ENCODE measurements at places on chromosomes 3 and 15.

DNA sequence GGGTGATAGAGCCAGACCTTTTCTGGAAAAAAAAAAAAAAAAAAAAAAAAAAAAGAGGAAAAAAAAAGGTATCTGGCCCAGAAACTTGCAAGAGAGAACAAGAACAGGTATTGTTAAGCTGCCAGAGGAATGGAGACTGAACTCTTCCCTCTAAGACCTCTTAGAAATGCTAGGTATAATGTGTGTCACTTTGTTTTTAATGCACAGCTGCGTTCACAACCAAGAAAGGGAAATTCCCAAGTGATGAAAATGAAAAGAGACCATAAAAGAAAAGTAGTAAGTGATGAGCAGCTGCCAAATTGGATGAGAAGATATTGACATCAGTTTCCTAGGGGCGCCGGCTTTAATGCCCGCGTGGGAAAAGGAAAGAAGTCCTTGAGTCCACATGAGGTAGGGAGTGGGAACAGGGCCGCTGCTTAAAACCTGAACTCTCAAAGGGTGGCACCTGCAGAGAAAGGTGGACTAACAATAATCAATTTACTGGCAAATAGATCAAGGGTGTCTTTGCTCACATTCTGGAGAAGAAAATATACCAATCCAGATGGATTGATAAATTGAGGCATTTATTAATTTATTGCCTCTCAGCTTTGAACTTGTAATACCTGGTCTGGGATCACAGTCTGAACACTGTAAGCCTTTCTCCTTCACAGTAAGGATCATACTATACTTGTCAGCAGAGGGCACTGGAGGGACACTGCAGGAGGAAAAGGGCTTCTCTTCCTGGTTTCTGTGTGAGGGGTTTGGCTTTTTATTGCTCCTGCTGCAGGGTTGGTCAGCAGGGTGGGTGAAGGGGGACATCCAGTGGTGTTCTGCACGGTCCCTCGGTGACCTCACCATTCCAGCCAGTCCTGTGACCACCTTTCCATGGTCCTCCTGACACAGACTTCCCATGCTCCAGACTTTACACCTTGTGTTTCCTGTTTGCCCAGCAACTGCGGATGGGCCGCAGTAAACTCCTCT lies 131.6 kb downstream of the AQP9 start:
- ATAC-seq, result peak; percentile 85

DNA sequence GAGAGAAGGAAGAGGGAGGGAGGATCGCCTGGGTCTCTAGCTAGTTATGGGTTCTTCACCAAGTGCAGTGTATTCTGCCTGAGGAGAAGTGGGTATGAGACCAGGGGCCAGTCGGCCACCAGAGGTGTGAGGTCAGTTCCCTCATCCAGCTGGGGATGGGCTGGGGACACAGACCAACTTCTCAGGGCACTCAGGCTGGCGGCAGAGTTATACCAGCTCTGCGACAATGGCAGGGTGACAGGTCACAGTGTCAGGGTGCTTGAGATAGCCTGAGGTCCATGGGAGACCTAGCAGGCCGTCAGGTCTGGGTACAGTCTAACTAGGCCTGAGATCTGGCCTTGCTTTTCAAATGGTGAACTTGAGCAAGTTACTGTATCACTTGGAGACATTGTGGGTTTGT lies 31.4 kb upstream of the PLXNA1 start:
- ATAC-seq, result no peak

DNA sequence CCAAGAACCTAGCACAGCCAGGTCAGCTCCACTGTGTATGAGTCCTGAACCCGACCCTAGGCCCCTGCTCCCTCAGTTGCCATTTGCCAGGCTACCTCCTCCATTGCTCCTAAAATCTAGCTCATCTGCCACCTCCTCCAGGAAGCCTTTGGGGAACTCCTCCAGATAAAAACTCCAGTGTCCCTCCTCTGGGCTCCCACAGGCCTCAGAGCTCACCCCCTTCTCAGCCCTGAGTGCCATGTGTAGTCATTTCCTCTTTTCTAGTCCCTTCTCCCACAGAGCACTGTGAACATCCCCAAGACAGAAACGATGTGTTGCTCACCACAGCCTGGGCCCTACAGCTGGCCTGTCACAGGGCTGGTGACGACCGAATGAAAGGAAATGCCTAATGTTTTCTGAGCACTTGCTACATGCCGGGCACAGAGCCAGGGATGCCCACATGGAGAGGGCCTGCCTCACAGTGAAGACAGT lies 61.0 kb downstream of the IQSEC1 start:
- ATAC-seq, result peak; percentile 34

DNA sequence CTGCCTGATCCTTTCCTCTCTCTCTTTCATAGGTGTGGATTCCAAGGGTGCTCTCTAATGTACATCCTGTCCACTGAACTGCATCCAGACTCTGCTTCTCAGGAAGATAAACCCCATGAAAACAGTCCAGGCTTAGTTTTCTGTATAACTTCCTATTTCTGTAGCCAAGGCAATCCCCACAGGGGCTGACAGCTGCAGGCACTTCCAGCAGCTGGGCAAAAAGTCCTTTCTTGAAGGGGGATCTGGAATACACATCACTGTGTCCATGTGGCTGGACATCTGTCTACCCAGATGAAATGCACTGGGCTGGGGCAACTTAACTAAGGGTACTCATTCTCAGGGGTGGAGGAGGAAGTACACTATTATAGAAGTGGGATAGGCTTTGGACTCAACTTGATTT lies 72.2 kb downstream of the NR1D2 start:
- no peak for ATAC-seq

DNA sequence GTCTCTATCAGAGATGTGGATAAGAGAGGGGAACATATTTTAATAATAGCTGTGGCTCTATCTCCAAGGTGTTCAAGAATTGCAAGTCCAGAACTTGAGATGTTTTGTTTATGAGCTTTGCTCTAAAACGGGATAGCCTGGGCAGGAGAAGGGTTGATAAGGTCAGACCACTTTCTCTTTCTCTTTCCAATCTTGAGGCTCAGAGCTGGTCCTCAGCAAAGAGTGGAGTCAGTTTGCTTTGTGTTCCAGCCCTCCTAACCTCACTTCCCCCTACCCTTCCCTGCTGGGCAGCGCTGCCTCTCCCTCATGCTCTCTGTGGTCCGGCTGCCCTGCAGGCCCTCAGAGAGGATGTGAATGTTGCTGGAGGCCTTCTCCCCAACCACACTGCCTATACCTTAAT lies 13.8 kb downstream of the KLHL6 start:
- no peak for ATAC-seq
